ENCODE measurements at places on chromosomes 3 and 15.

- no peak for DNase-seq
These were observed 14.4 kb upstream of the KY start for GRCh38 chr3:134665243-134665642.

DNA sequence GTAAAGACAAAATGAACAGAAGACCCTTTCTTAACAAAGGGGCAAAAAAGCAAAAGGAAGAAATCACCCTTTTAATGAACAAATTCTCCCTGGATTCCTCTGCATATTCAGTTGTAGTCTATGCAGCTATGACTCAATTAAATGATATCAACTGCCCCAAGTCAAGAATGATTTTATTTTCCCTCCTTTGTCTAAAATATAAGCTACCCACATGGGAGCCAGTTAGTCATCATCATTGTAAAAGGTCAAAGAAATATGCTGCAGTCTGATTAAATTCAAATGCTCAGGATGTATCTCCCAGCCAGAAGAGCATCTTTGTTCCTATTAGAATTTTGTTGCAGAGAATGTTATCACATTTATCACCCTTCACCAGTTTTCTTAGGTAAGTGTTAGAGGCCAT lies 84.0 kb downstream of the SST start:
- no peak for DNase-seq

- DNase-seq, result peak; percentile 12
These were observed 317.8 kb upstream of the AGTR1 start for GRCh38 chr3:148379763-148380382.

GRCh38 chr3:178297199-178297598 lies 239.0 kb upstream of the KCNMB2 start:
- no peak for DNase-seq

GRCh38 chr3:194387276-194387675 lies 11.8 kb downstream of the GP5 start:
- no peak for DNase-seq

GRCh38 chr3:263393-263792 lies 66.8 kb downstream of the CHL1 start:
- no peak for DNase-seq

- DNase-seq, result no peak
These were observed 51.0 kb upstream of the KLF13 start for GRCh38 chr15:31275331-31276262.

DNA sequence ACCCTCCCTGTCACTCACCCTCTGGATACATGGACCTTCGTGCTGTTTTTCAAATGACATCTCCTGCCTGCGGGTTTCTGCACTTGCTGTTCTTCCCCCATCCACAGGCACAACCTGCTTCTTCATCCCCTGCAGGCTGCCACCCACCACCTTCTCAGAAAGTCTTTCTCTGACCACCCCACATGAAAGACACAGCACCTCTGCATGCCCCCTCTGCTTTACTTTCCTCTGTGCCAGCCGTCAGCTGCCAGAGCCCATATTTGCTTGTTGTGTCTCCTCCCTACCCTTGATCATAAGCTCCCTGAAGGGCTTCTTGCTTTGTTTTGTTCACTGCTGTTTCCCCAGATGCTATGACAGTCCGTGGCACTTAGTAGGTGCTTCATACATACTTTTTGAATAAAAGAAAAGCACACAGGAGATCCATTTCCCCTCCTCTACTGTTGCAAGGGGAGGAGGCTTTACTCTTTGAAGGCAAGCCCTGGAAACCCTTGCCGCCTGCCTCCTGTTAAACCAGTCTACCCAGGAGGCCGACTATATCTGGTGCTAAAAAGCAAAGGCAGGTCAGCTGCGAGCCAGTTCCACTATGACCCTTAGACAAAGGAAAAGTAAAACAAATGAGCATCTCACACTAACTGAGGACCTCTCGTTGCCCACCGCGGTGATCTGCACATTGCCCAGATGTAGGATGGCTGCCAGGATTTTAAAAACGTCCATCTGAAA lies 31.9 kb downstream of the MYO5C start:
- no peak for DNase-seq

GRCh38 chr15:81157195-81157938 lies 23.3 kb downstream of the CFAP161 start:
- DNase-seq, result no peak

DNA sequence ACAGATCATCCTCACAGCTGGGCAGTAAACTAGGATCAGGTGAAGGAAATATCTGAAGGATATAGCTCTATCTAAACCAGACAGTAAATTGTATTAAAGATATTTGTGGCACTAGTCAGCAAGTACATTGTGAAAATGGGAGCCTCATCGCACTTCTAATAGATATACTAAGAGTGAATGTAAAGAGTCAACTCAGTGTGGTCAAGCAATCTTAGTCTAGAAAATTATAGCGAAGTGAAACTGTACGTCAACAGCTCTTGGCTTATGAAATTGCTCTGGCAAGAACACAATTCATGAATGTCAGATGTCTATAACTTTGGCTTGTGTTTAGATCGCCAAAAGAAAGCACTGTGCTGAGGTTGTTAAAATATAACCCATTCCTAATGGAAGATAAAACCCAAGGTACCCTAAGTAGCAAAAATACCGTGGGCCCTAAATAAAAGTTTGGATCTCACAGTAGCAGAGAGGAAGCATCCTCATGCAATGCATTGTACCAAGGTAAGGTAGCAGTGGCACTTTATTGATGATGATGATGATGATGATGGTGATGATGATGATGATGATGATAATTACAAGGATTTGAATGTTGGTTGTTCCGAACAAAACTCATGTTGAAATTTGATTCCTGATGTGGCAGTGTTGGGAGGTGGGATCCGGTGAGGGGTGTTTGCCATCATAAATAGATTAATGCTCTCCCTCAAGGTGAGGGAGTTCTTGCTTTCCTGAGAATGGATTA lies 228.5 kb downstream of the UNC13C start:
- no peak for DNase-seq

DNA sequence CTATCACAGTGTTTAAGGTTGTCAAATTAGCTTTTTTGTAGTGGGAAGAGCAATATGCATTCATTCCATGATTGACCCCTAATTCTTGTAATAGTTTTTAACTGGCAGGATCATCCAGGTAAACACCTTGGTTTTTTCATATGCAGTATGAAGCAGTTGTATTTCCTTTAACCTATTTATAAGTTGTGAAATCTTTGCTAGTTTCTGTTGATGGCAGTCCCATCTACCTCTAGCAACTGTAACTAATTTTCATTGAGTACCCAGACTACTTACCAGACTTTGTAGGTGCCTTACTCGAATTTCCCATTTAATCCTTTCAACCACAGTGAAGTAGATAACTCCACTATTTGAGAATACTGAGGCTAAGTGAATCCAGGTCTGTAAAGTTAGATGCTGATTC lies 6.1 kb downstream of the FXR1 start:
- DNase-seq, result no peak

DNA sequence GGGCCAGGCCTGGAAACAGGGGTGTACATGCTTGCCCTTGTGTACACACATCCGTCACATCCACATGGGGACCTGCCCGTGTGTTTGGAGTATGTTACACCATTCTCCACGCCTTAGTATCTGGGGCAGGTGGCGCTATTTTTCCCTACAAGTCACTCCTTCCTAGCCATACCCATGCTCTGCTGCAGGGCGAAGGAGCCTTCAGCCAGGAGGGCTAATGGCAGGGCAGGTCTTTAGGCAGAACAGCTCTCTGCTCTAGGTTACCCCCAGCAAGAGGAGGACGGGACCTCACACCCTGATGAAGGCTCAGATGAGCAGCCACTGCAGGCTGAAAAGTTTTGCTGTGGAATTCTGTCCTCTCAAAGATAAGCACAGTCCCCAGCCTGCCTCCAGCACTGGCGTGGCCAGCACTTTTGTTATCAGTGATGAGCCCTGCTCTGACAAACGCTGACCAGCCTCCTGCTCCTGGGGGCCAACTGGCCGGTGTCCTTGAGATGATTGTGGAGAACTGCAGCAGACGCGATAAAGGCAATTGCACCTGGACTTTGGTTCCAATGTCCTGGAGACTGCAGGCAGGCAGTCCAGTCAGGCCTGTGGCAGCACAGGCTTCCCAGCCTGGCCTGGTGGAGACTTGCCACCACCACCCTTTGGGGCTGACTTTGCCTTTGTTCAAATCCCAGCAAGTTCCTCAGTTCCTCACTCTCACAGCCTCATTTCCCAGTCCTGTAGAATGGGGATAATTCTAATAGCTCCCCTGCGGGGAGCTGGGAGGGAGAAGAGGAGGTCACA lies 19.8 kb upstream of the PIGZ start:
- DNase-seq, result no peak

GRCh38 chr15:73758461-73758860 lies 5.3 kb upstream of the INSYN1 start:
- DNase-seq, result no peak

DNA sequence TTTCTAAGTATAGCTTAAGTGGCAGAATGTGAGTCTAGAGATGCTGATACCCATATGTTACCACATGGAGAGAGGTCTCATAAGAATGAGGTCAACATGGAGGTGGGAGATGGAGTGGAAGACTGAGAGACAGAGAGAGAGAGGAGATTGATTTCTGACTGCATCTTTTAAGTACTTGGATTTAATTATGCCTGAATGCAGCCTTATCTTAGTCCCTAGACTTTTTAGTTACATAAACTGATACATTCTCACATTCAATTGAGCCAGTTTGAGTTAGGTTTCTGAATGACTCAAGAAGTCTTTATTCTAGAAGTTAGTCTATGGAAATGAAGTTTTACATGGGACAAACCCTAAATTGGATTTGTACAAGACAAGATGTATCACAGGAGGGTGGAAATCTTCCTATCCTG lies 58.5 kb upstream of the TNFSF10 start:
- DNase-seq, result no peak

- no peak for DNase-seq
These were observed 29.4 kb upstream of the TNFSF10 start for GRCh38 chr3:172552607-172553006.

- DNase-seq, result no peak
These were observed 67.2 kb upstream of the ATP2C1 start for GRCh38 chr3:130826516-130827182.

- no peak for DNase-seq
These were observed 88.5 kb upstream of the LRRFIP2 start for GRCh38 chr3:37262816-37263393.

DNA sequence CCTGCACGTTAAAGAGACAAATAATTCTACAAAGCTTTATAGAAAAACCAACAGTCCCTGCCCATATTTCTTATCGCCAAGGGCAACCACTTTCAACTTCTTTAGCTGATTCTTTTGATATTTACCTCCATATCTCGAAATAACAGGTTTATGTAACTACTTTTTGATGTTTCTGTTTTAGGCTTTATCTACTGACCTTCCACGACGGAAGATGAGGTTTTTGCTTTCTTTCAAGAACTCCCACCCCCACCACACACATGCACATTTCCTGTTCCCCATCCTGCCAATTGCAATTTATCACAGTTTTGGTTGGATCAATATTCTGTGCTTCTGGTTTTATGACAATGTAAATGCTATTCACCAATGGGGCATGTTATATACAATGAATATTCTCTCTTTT lies 330.4 kb upstream of the ICE2 start:
- DNase-seq, result no peak

DNA sequence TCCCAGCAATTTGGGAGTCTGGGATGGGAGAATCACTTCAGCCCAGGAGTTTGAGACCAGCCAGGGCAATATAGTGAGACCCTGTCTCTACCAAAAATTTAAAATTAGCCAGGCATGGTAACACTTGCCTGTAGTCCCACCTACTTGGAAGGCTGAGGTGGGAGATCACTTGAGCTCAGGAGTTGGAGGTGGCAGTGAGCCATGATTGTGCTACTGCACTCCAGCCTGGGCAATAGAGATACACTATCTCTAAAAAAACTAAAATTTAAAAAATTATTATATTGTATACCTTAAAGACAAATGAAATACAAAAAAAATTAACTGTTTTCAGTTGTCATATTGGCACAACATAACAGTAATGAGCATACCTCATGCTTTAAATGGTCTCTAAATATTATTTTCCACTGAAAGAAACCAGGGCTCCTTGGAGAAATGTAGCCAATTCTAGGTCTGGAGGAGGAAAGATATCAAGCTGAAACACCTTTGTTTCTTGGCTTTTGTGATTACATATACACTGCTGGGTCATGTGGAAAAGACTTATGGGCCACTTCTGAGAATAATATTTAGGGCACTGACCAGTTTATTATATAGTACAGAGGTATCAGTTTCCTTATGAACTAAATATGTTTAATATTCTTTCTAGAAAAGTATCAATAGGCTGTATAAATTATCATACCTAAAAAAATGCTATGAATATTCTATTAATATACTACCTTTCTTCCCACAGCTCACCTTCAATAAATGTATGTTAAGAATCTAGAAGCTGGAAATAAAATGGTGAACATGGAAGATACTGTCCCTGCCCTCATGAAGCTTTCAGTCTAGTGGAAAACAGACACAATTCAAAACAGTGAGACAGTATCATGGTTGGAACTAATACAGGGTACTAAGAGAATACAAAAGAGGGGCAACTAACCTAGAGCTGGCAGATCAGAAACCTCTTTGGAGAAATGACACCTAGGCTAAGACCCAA lies 119.5 kb downstream of the TMCC1 start:
- DNase-seq, result no peak

DNA sequence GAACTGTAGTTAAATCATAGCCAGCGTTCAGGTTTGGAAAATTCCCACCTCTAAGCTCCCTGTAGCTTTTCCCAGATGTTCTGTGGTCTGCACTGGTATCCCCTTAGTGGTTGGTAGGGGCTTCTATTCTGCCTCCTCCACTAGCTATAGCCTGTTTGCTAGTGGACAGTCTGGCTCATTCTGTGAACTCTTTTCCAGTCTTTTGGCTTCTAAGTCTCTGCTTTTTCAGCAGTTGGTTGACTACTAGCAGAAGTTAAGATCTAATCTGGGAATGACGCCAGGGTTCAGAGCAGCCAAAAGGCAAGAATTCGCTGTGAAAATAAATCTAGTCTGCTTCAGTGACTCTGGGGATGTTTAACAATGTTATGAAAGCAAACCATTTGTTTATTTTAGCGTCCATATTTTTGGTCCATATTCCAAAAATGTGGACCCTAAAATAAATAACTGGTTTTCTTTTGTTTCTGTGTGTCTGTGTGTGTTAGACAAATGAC lies 73.7 kb upstream of the WDR72 start:
- no peak for DNase-seq

- no peak for DNase-seq
These were observed 6.3 kb upstream of the NCBP2 start for GRCh38 chr3:196948442-196949284.

Measured in NCI-H2081 treated with DMSO at 0.1 percent for 48 hours (cell line).